Stimulated activated CD4-positive, alpha-beta T cell treated with anti-CD3 and anti-CD28 coated beads, Interleukin-2, amount 100 ng/mL, for 4 hours (primary cell): ENCODE measurements at places on chromosomes 5 and 9.

DNA sequence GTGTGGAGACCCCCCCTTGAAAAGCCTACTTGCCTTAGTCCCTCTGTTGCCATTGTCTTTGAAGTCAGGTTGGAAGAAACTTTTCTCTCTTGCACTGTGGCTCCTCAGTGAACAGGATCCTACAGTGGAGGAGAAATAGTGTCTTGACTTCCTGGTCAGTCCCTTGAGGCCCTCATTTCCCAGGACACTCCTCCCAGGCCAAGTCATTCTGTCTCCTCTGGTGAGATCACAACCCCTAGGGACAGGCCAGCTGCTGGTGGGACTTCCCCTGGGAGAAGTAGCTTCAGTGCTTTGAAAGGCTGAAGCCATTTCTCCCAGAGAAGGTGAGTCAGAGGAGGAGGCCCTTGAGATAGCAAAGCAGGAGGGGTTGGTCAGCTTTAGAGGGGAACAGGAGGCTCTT, 10.1 kb upstream of the GRIA1 start:
- no peak for DNase-seq

DNA sequence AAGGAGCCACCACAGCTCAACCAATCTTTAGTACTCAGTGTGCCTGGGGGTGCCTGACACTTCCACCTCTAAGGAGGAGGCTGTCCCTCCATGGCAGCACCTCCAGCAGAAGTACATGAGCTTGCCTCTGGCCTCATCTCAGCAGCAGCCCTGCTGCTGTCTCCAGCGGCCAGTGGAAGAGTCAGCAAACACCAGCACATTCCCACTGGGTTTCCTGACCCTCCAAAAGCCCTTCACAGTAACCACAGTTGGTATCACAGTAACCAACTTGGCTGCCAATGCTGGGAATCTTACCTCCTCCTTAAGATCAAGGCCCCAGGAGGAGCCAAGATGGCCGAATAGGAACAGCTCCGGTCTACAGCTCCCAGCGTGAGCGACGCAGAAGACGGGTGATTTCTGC, 29.4 kb downstream of the FSTL4 start:
- no peak for DNase-seq

DNA sequence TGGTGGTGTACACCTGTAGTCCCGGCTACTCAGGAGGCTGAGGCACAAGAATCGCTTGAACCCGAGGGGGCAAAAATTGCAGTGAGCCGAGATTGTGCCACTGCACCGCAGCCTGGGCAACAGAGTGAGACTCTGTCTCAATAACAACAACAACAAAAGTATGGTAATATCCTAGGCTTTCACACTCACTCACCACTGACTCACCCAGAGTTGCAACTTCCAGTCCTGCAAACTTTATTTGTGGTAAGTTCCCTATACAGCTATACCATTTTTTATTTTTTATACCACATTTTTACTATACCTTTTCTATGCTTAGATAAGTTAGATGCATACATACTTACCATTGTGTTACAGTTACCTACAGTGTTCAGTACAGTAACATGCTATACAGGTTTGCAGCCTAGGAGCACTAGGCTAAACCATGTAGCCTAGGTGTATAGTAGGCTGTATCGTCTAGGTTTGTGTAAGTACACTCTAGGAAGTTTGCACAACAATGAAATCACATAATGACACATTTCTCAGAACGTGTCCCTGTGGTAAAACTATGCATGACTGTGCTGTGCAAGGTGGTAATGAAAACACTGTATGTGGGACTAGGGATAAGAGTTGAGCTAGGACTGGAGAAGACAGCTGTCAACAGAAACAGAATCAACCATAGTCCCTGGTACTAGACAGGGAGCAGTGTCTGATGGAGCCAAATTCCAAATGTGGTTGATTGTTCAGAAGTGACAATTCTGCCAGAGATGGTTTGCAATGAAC, 109.5 kb upstream of the RAD23B start:
- DNase-seq: no peak

- no peak for DNase-seq
Measured at GRCh38 chr5:96565582-96566265, 96.5 kb upstream of the CAST start.

- DNase-seq: no peak
Measured at GRCh38 chr9:113266174-113266573, 9.2 kb downstream of the CDC26 start.
